ENCODE measurements at places on chromosomes 6 and 20. TPM values are rescaled to one million over a fixed set of nuclear protein-coding genes. Genes with fewer than 3 reads are reported as not detected.
A peak's percentile ranks its signal among the peaks of the same experiment; 100 is the strongest.

ATRN gene
- total RNA-seq, result 19.2 TPM

BYSL gene
- total RNA-seq, result 43.8 TPM

GRCh38 chr6:19465760-19466159, 371.4 kb upstream of the ID4 start:
- DNase-seq, result no peak

- DNase-seq, result no peak
Measured at GRCh38 chr20:8401556-8401955, 269.5 kb downstream of the PLCB1 start.

GRCh38 chr6:149755300-149756260, 6.0 kb downstream of the PCMT1 start:
- no peak for DNase-seq

- peak; percentile 46 for DNase-seq
Measured at GRCh38 chr6:87723170-87724078, 21.4 kb upstream of the AKIRIN2 start.

Data from WTC11 (cell line).